SIG-M5 (cell line): ENCODE measurements at places on chromosomes 11 and 22.

- DNase-seq: no peak
Measured at GRCh38 chr22:20130319-20130718, 1.3 kb upstream of the ZDHHC8 start.

- no peak for DNase-seq
Measured at GRCh38 chr22:35838855-35839576, 121.3 kb downstream of the APOL5 start.

- no peak for DNase-seq
Measured at GRCh38 chr22:29842740-29843139, 4.7 kb upstream of the ASCC2 start.

DNA sequence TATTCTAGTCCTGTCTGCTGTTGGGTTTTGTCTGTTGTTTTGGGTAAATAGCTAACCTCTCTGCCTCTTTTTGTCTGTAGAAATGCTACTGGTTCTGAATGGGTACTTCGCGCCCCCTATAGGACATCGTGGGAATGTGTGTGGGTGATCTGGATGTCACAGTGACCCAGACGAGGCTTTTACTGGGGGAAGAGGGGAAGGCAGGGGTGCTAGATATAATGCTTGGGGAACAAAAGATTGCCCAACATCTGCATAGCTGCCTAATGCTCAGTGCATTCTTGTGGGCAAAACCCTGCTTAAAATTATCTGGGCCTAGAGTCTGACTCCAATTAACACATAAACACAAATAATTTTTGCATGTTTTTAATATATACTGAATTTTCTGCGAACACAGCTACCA is 57.7 kb downstream of the BMAL1 start:
- DNase-seq: peak; percentile 3

DNA sequence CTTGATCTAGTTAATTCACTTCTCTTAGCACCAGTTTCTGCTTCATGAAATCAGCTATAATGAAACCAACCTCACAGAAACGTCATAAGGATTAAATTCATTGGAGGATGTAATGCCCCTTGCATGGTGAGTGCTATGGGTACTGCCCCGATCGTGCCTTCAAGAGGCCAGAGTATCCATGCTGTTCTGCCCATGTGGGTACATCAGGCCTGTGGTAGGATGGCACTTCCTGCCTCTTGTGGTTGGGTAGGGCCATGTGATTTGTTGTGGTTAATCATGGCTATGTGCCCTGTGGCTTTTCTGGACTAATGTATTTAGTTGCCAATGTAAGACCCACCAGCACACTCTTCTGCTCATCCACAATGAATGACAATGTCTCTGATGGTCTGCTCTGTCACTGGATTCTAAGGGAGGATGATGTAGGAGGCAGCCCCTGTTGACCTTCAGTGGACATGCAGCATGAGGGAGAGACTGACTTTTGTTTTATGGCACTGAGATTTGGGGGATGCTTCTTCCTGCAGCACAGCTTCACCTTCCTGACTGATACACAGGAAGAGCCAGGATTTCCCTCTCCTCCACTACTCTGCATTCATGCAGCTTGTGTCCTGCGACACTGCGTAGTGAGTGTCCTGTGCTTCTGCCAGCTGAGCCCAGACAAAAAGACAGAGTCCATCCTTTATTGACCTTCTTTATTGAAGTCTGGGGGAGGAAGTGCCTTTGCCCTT is 66.2 kb downstream of the DHCR7 start:
- DNase-seq: no peak

DNA sequence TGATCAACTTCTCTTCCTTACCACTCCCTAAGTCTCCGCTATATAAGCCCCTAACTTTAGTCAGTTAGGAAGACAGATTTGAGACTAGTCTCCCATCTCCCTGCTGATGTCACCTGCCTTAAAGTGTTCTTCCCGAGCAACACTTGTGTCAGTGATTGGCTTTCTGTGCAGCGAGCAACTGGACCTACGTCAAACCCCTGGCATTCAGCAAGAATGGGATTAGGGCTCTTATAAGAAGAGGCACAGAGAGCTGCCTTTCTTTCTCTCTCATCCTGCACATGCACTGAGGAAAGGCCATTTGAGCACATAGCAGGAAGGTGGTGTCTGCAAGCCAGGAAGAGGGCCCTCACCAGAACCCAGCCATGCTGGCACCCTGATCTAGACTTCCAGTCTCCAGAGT is 116.6 kb upstream of the THY1 start:
- no peak for DNase-seq

DNA sequence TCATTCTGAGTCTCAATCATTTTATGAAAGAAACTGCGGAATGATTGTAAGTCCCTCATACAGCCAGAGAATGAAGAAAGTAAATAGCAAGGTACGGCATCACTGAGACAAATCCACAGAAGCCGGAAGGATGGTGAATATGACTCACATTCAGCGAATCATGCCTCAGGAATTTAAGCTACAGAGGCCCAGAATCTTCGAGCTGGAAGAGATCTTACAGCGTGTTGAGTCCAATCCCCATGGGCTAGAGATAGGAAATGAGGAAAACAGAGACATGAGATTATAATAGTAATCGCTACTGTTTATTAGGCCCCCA is 173.2 kb downstream of the KIF18A start:
- no peak for DNase-seq

DNA sequence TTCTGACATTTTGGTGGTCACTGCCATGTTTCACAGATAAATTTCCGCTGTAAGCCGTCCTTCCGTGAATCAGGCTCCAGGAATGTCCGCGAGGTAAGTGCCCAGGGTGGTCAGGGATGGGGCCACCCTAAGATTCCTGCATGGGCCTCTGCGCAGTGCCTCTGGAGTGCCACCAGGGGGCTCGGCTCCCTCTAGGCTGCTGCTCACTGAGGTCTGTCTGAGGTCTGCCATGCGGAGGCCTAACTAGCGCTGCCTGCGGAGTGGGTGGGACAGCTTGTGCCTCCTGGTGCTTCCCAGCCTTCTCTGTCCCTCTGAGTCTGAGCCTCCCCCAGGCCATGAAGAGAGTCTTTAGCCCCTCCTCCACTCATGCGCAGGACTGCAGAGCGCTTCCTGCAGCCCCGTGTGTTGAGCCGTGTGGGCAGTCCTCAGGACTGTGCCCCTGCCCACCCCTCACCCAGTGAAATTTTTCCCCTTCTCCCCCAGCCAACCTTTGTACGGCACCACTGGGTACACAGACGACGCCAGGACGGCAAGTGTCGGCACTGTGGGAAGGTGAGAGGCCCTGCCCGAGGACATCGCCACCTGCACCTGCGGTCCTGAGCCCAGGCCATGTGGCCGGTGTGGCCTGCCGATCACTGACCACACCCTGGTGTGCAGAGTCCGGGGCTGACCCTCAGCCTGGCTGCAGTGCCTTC is 11.9 kb upstream of the MDK start:
- DNase-seq: no peak

- no peak for DNase-seq
Measured at GRCh38 chr11:127233998-127234397, 233.4 kb upstream of the KIRREL3 start.

GRCh38 chr11:125948278-125949051 is 2.6 kb downstream of the VSIG10L2 start:
- DNase-seq: no peak

DNA sequence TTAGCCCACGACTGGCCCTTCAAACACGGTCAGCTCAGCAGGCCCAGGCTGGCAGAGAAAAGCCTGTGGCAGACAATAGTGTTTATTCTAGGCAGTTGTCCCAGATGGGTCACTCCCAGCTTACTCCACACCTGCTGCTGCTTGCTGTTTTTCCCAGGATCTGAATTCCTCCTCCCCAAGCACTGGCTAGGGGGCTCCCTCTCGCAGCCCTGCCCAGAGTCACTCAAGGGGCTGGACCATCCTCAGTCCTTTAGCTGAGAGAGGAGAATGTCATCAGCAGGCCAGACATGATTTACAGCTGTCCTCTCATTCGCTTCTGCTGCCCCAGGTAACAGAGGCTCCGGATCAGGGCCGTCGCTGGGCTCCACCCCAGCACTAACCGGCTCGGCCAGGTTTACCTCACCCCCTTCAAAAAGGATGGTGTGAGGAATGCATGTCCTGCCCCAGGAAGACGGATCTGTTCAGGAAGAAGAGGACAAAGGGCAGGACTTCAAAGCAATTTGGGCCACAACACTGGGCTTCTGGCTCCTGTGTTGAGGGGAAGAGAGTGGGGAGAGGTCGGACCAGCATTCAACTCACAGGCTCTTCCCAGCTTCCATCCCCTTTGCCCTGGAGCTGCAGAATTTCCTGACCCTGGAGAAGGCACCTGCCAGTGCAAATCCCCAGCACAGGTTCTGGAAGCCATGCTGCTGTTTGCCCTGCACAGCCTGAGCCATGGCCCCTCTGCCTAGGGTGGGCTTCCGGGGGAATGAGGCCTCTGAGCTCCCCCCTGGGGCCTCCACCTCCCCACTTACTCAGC is 59.7 kb upstream of the BARX2 start:
- no peak for DNase-seq

- no peak for DNase-seq
Measured at GRCh38 chr11:46382646-46383403, 1.4 kb downstream of the MDK start.

DNA sequence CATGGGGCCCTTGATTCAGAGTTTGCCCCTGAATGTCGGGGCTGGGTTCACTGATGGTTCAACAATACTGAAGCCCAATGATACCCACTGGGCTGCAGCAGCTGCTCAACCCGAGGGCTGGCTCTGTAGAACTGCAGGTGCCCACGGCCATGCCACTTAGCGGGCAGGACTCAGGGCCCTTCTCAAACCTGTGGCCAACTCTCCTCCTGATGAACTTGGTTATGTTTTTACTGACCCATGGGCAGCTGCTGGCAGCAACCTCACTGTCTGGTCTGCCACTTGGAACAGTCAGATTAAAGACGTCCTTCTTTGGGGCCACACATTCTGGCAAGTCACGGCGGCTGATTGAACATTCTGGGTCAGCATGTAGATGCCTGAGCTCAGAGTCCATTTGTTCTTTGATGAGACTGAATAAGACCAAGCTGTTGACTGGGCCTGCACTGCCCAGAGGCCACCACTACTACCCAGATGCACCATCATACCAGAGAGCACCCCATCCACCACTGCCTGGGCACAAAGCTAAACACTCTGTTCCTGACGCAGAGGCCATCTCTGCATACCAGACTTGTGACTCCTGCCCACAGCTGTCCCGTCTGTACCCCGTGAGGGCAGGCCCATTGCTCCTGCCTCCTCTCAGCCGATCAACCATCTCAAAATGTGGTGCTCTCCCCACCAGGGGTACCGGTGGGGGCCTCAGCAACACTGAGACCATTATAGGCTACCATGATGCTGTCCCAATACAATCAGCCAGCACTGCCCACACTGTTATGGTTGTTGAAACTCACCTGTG is 67.8 kb downstream of the SHANK2 start:
- no peak for DNase-seq

DNA sequence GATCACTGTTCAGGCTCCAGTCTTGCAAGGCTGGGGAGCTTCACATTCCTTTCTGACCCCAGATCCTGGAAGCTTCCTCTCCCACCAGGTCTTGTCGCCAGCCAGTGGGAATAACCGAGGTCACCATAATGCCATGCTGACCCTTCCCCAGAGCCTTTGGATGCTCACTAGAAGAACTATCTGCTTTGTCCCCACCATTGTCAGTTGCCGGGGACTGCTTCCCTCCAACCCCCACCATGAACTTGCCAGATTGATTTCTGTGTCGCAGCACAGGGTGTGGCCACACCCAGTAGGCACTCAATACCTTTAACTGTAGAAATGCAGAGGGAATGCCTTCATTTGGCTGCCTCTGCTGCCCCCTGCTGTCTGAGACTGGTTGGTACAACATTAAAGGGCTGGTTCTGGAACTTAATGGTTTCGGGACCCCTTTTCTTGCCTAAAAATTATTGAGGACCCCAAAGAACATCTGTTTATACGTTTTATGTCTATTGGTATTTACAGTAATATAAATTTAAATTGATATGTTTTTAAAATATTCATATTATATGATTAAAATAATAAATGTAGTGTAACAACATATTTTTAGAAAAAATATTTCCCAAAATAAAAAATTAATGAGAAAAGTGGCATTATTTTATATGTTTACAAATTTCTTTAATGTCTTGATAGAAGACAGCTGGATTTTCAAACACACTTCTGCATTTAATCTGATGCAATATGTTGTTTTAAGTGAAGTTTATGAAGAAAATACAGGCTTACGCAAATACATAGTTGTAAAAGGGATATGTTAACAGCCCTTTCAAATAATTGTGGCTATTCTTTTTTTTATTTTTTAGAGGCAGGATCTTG is 6.7 kb upstream of the GDPD5 start:
- no peak for DNase-seq

DNA sequence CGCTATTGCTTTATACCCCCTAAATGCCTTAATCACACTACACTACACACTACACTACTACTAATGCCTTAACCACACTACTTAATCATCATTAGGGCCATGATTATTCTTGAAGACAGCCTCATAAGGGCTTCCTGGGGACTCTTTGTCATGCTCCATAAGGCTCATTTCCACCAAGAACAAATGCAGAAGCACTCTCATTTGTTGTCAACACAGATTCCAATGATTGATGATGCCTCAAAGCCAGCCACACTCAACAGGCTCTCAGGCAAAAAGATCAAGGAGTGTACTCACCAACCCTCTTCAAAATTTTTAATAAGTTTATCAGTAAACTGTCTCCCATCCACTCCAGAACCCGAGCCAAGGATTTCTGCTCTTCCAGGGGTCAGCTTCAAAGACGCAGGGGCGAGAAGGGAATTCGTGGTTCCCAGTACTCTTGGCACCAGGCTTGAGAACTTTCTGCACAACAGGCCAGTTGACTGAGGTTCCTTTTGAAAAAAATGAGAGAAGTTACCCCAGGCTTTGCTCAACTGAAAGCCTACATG is 204.7 kb upstream of the GUCY1A2 start:
- no peak for DNase-seq

DNA sequence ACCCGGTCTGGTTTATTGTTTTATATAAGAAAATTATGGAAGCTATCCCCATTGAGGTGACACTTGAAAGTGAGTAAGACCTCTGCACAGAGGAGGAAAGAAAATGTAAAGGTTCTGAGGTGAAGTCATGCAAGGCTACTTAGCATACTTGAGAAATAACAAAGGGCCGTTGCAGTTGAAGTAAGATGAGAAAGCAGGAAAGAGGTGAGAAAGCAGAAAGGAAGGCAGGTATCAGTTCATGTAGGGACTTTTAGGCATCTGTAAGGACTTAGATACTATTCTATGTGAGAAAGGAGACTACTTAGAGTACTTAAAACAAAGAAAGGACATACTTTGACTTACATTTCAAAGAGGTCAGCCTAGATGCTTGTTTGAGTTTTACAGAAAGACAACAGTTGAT is 84.7 kb downstream of the CASP12 start:
- DNase-seq: no peak

- DNase-seq: no peak
Measured at GRCh38 chr11:1015826-1016545, 20.5 kb downstream of the MUC6 start.

- no peak for DNase-seq
Measured at GRCh38 chr22:43532301-43533155, 120.7 kb downstream of the MPPED1 start.

GRCh38 chr11:57641011-57641807 is 8.5 kb downstream of the YPEL4 start:
- no peak for DNase-seq
